Suppressor macrophage treated with lipopolysaccharide for 1 hour (primary cell): ENCODE measurements at places on chromosomes 1 and 21.

- no peak for DNase-seq
Measured at GRCh38 chr1:197783510-197783948, 8.2 kb upstream of the DENND1B start.

DNA sequence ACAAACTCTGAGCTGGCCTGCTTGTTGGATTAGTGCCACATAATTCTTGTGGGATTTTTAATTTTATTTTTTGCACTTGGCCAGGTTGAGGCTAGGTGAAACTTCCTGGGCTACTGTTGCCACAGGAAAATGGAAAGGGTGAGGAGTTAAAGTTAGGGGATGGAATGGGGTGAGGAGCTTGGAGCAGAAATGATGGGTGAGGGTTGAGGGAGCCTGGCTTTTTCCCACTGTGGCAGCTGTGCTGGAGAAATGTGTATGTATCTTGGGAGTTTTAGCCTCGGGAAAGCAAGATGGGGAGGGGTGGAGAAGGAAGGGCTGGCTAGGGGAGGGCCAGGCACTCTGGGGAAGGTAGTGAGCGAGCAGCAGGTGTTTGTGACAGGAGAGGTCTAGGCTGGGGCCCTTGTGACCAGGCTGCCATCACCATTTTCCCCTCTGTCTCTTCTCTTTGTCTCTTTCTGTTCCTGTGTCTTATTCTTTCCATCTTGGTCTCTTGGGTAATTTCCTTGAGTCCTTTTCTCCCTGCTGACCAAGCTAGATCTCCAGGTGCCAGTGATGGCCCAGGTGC lies 2.0 kb downstream of the ZNF687 start:
- no peak for DNase-seq

- no peak for DNase-seq
Measured at GRCh38 chr21:16363100-16363499, 633.3 kb downstream of the USP25 start.

- no peak for DNase-seq
Measured at GRCh38 chr1:18200918-18201317, 93.3 kb downstream of the IGSF21 start.

DNA sequence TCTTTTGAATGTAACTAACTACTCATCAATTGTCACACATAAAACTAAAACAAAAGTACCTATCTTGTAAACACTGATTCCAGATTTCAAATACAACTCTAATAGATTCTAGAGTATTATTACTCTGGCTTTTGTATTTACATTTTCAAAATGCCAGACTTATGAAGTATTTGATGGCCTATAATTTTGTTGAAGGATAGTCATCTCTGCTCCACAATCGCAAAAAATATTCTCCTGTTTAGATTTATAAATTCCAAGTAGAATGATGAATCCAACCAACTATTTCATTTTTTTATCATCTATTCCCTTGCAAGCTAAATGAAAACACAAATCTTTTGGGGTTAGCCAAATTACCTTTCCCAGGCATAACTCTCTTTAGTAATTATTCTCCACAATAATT lies 75.0 kb upstream of the GUCA2A start:
- no peak for DNase-seq

DNA sequence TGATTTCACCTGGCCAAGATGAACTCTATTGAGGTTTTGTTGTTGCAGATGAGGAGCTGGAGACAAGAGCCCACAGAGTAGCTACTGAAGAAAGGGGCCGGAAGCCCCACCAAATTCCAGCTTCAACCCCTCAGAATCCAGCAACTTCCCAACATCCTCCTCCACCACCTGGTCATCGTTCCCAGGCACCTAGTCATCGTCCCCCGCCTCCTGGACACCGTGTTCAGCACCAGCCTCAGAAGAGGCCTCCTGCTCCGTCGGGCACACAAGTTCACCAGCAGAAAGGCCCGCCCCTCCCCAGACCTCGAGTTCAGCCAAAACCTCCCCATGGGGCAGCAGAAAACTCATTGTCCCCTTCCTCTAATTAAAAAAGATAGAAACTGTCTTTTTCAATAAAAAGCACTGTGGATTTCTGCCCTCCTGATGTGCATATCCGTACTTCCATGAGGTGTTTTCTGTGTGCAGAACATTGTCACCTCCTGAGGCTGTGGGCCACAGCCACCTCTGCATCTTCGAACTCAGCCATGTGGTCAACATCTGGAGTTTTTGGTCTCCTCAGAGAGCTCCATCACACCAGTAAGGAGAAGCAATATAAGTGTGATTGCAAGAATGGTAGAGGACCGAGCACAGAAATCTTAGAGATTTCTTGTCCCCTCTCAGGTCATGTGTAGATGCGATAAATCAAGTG lies 14.3 kb downstream of the CD2 start:
- DNase-seq: no peak

DNA sequence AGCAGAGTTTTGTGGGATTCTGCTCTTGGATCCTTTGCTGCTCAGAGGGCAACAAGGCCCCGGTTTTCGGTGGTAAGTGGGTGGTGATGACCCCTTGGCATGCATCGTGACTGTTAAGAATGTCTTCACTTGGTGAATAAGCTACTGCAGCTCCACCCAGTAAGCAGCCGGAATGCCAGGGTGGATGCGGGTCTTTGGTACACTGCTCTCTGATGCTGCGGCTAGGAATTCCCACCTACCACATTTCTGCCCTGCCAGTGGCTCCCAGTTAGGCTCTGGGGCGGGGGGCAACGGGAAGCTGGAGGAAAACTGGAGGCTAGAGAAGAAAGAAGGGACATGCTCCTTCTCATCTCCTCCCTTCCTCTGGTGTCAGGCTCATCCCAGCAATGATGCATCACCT lies 180.4 kb upstream of the GALNT2 start:
- DNase-seq: no peak

DNA sequence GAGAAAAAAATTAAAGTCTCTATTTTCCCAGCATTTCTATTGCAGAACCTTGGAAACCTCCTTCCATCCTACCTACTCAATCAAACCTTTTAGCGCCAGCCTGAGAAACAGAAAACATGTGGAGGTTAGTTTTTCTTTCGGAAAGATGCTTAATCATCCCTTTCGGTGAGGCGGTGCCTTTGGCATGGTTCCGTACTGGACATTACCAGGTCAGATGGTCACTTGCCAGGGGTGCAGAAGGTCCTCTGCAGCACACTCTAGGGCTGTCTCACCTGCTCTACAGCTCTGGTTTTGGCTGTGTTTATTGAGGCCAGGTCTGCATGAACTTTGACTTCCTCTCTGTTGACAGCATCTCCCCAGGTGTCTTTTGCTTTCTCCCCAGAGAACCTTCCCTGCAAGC lies 121.5 kb downstream of the PLD5 start:
- no peak for DNase-seq

DNA sequence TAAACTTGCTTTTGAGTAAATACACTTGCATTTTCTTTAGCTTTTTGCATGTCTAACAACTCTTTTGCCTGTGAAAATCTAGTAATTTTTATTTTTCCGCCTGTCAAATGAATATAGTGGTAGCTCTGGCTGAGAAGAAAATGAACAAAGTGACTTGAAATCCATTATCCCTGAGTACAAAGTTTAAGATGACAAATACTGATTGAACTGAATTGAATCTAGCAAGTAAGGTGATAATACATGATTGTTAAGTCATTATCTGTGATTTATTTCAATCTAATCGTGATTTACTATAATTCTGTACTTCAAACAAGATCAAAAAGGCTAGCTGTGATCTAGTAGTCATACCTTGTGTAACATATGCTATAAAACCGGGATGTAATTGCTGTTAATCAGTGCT lies 42.8 kb downstream of the CHRM3 start:
- DNase-seq: no peak

DNA sequence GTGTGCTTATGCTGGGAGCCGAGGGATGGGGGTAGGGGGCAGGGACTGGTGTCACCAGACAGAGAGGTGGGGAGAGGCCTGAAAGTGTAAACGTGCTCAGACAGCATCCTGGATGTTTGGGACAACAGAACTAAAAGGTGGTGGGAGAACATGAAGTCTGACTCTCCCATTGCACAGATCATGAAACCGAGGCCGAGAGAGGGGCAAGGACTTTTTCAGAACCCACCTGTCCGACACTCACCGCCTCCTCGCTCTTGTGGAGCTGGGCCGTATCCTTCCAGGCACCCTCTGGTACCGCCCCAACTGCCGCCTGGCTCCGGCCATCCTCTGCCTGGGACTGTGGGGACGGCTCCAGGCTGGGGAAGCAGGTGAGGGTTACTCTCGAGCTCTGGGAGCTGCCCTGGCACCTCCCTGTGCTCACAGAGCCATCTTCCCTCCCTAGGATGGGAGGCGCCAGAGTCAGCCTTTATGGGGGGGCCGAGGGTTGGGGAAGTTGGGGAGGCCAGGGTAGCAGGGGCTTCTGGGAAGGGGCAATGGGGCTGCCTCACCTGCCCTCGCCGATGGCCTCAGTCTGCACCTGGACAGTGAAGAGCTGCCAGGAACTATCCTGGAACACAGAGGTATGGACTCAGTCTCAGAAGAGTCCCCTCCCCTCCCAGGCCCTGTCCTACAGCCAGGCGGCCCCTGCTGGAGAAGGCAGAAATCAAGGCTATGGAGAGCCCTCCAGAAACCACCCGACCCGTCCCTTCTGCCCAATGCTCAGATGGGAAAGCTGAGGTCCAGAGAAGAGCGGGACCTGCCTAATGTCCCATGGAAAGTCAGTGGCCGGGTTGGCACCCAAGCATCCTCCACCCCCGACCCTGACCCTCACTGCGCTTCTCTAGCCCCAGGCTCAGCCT lies 7.0 kb downstream of the ATP13A2 start:
- DNase-seq: no peak

DNA sequence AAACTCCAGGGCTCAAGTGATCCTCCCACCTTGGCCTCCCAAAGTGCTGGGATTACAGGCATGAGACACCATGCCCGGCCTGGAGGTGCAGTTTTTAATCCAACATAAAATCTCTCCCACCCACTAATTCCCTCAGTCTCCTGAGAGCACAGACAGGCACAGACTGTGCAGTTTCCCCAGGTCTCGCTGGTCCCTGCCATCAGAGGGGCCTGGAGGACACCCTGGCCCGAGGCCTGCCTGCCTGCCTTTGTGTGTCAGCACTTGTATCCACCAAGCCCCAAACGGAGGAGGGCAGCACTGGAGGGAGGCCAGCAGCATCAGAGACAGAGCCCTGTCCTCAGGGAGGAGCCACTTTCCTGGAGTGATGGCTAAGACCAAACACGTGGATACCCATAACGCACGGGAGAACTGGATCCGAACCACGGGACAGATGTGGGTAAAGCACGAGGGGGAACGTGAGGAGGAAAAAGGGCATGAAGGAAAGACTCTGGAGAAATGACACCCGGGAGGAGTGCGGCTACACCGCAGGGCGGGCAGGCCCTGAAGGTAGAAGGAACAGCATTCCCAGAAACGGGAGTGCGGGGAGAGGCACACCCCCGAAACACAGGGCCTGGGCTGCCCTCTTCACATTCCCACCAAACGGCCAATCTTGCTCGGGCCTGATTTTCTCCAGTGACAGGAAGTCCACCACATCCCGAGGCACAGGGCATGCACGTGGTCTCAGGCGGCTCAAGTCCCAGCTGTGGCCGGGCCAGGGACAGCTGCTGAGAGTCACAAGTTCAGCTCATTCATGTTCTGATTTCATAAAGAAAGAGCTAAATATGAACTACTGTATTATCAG lies 29.7 kb downstream of the NPHP4 start:
- DNase-seq: no peak

GRCh38 chr1:233064988-233065387 lies 114.6 kb downstream of the NTPCR start:
- no peak for DNase-seq

GRCh38 chr21:35280231-35280630 lies 231.1 kb upstream of the RUNX1 start:
- DNase-seq: peak; percentile 87

DNA sequence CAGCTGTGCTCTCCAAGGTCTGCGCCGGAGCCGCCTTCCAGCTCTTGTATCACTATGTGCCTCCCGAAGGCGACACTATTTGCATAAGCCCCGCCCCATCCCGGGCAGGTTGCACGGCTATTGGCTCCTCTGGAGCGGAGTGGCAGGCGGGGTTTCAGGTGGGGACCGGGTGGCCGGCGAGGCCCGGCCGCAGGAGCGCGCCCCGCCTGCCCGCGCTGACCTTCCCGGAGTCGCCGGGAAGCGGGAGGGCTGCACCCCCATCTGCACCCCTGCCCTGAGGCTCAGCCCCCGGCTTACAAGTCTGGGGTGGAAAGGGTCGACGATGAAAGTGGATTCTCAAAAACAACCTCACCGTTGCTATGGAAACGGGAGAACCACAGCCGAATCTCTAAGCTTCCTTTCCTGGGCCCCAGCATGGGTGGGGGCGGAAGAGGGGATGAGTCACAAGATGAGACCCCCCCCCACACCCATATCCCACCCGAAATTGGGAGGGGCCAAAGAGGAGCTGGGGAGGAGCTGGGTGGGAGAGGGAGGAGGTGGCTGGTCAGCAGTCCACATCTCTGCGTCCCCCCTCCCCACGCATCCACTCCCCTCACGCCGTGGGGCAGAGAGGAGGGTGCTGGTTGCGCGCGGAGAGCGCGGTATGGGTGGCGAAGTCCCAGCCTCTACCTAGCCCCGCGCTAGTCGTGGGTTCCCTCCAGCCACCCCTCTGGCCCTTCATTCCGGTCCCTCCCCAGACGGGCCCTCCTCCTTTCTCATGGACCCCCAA lies at the start of gene HPCAL4:
HPCAL4 (minus strand) TSS at position 51 of the 769 bp plus-strand sequence. CDS start 6,830 bp downstream, outside the sequence.
- DNase-seq: peak; percentile 77

GRCh38 chr1:12690156-12690555 lies 25.8 kb upstream of the AADACL3 start:
- DNase-seq: no peak

- DNase-seq: no peak
Measured at GRCh38 chr1:177922209-177922608, 47.6 kb downstream of the SEC16B start.

GRCh38 chr1:27331426-27331825 lies 9.5 kb downstream of the TMEM222 start:
- DNase-seq: no peak

DNA sequence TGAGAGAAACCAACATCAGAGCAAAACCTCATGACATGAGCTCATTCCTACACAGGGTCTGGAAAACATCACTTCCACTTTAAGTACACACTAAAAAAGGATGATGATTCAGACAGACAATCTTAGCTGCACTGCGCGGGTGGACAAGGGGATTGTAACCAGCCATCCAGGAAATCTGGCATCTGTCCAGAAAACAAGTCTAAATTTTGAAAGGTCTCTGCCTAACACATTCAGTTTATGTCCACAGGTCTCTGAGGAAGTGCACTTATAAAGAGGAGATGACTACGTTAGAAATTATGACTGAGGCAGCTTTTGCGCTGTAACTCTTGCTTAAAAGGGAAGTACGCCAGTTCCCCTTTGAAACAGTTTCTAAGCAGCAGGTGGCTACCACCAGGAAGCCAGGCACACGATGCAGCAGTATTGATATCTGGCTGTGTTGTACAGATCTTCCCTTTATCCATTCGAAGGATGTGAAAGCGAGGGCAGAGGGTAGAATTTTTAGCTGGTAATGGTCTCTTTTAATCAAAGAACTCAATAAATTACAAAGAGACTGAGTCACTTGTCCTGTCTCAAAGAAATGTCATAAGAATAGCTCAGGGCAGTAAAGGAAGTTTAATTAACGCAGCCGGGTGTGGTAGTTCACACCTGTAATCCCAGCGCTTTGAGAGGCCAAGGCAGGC lies 128.0 kb downstream of the SETD4 start:
- peak; percentile 99 for DNase-seq
